ENCODE measurements at places on chromosomes 6 and 20.

DNA sequence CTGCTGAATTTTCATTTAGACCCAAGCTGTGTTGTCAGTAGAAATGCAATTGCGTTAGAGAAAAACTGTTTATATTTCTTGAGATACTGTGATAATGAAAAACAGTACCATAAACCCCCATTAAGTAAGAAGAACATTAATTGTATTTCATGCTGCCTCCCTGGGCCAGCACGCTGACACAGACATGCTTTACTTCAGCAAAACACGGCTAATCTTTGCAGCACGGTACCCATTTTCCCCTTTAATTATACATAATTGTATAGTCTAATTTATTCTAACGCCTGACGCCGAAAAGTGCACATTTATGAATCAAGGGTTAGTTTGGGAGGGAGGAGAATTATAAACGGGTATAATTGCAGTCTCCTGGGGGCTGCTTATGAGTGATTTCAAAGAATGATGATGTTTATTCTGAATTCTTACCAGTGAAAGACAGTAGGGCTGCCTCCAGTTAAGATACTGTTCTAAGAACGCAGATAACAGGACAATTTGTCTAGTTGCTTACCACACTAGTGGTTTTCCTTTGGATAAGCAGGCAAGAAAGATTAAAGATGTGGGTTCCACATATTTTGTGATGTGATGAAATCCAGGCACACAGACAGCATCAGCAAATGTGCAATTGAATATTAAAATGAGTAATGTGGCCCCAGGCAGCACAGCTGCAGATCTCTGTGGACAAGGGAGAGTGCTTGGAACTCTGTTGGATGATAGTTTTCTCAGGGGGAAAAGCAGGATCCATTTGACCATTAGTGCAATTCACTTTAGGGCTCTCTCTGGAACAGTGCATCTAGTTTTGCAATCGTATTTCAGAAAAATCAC, 4.7 kb upstream of the SULF2 start:
- DNase-seq: no peak

DNA sequence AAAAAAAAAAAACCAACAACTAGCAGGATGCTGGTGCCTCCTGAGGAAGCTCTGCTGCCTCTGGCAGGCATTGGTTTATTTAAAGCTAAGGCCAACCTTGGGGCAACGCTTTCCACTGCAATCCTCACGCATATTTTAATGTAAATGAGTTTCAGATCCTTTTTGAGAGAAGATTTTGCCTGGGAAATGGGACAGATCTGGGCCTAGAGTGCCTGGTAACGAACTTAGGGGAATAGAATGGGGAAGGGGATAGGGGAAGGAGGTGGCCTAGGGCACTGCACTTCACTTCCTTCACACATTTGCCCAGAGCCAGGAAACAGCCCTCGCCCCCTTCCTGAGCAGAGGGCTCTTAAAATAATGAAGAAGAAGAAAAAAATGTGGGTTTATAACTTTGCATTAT, 132.7 kb upstream of the TMEM170B start:
- DNase-seq: no peak

GRCh38 chr6:6907286-6907685, 200.5 kb upstream of the RREB1 start:
- no peak for DNase-seq

DNA sequence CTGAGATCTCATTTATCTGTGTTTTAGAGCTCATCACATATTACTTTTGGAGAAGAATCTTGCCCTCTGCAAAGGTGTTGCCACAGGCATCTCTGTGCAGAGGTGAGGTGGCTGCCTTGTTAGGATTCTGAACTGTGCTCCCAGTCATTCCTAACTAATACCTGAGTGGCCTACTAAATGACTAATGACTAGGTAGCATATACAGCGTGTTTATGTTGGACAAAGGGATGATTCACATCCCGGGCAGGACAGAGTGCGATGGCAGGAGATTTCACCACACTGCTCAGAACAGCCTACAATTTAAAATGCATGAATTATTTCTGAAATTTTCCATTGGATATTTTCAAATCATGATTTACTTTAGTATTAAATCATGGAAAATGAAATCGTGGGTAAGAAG, 23.1 kb upstream of the CGA start:
- no peak for DNase-seq
